Fibroblast of skin of back (primary cell): ENCODE measurements at places on chromosomes 4 and X.

DNA sequence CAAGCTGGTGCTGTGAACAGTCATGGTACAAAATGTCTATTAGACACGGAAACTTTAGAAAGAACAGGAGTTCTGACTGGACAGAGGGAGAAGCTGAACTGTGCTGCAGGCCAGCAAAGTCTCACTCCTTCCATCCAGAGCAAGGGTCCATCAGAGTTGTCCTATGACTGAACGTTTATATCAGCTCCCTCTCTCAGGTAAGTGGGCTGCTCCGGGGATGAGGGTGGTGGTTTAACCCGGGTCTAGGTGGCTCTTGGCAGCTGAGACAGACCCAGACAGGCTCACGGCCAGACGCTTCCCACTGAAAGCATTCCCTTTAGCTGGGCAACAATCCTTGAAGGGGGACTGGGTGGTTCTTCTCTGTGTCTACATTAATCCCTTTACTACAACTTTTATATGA is 385.0 kb upstream of the SMIM31 start:
- no peak for DNase-seq

DNA sequence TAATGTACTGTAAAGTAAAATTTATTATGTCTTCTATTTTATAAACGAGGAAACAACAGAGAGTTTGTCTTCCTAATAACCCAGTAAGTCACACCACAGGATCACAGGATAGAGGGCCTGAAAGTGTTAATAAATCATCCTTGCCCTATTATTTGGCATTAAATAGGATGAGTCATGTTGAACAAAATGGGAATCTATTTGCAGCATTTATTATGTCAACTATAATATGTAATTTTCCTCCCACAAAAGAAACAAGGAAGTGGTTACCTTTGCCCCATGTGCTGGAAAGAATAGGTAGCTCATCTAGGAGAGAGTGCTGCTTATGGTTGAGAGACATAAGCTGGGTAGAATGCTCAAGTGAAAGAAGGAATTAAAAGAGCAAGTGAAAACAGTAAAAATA is 237.6 kb upstream of the NDST3 start:
- no peak for DNase-seq

GRCh38 chrX:6930307-6930849 is 217.1 kb upstream of the STS start:
- no peak for DNase-seq

GRCh38 chrX:39675619-39676018 is 422.1 kb downstream of the BCOR start:
- peak; percentile 40 for DNase-seq

DNA sequence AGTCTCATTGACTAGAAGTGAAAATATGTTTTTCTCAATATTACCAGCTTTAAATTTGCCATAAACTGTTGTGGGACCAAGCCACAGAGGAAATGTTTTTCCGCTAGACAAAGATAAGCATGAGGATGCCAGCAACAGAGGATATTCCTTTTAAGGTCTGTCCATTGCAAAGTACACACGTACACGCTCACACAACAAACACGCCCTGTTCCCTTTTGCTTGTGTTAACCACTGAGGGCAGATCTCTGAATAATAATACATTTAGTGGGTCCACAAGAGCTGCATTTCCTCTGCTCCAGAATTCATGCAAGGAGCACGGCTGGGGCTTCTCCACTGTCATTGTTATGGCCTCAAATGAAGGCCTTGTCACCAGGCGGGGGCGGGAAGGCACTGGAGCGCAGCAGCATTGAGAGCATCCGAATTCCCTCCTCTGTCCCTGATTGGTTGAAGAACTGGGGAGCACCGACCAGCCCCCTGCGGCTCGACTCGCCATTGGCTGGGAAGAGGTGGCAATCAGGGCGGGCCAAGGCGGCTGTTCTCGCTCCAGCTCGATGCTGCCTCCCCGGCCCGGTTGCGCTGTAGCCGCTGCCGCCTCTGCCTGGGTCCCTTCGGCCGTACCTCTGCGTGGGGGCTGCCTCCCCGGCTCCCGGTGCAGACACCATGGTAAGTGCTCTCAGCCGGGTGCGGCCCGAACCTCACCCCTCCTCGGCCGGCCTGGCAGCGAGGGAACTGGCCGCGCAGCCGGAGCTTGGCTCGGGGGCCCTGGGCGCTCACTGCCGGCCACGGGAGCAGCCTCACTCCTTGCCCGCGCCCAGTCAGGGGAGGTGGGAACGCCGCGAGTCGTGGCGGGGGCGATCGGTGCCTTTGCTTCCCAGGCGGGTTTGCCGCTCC is at the start of gene GUCY1B1:
Gene GUCY1B1 (plus strand): TSS at position 541 of the 891 bp plus-strand sequence. CDS start 120 bp downstream, at position 661.
- peak; percentile 94 for DNase-seq

DNA sequence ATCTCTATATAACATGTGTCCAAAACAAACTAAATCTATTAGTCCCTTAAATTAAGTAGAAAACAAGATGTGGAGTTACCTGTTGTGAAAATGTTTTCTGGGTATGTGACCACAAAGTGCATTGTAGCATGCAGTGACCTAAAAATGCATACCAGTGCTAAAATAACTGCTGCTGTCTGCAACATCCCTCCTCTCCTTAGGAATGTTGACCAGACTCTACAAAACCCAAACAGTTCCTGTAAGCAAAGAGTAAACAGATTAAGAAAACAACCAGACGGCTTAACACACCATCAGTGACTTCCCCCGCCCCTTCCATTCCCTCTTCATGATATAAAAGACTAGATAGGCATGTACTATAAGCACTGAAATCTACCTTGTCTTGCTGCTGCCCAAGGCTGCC is 15.8 kb upstream of the RAB33B start:
- DNase-seq = no peak

DNA sequence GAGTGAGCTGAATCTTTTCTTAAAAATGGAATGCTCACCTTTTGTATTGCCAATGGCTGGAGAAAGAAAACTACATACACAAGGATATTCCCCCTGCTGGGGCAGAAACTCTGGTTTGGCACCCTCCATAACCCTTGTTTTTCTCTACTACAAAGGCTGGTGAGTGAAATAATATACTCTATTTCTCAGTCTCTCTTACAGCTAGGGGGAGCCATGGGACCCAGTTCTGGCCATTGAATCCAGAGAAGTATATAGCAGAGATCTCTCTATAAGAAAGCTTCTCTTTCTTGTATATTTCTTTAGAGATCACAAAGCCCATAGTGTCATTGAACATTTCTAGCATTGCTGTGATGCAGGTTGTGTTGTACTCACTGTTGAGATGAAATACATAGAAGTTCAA is 49.8 kb downstream of the SMPX start:
- DNase-seq = no peak

- DNase-seq = no peak
Observed at GRCh38 chr4:96092151-96092705, 252.3 kb downstream of the PDHA2 start.

- no peak for DNase-seq
Observed at GRCh38 chr4:78483811-78484210, 67.8 kb upstream of the ANXA3 start.

GRCh38 chr4:90419124-90419711 is 292.0 kb downstream of the CCSER1 start:
- DNase-seq = peak; percentile 47

DNA sequence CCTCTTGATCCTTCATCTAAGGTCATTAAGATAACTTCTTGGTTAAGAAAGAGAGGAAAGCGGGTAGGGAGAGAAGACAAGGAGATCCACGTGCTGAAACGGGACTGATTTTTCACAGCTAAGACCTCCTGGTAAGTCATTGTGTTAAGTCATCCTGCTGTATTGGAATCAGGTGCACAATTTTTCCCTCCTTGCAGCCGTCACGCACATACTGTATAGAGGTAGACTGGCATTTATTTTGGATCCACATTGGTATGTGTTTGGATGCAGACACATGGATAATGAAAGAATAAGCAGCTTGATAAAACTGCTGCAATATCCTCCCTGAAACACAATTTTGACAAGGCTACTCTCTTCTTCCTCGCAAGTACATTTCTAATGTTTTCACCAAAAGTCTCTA is 60.1 kb upstream of the NAP1L5 start:
- DNase-seq = no peak

- DNase-seq = peak; percentile 62
Observed at GRCh38 chrX:10636337-10636736, 16.0 kb upstream of the MID1 start.

DNA sequence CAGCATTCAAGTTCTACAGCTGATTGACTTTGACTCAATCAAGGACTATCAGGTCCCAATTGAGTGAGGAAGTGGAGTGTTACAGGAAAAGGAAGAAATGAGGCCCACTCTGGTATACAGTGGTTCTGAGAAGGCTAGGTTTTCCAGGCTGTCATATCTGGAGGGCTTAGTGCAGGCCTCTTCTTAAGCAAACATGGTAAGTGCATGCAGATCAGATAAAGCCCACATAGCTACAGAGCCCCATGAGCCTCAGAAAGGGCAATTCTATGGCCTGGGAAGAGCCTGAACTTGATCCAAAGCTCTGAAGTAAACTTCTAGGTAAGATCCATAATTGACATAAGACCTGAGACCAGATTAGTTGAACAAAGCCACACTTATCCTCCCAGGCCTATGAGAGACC is 29.0 kb upstream of the MAOA start:
- DNase-seq = no peak

- no peak for DNase-seq
Observed at GRCh38 chrX:9647431-9647830, 118.2 kb downstream of the GPR143 start.

DNA sequence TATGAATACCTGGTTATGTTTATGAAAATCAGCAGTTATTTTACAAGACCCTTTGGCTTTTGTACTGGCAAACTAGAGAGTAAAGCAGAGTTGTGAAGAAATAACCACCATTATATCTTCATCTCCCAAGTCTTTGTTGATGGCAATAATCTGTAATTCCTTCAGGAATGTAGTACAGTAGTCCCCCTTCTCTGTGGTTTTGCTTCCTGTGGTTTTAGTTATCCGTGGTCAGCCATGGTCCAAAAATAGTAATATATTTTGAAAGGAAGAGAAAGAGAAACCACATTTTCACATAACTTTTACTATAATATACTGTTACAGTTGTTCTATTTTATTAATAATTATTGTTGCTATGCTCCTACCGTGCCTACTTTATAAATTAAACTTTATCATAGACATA is 27.8 kb downstream of the BANK1 start:
- DNase-seq = peak; percentile 83

- no peak for DNase-seq
Observed at GRCh38 chr4:151555151-151555945, 146.4 kb downstream of the FHIP1A start.

DNA sequence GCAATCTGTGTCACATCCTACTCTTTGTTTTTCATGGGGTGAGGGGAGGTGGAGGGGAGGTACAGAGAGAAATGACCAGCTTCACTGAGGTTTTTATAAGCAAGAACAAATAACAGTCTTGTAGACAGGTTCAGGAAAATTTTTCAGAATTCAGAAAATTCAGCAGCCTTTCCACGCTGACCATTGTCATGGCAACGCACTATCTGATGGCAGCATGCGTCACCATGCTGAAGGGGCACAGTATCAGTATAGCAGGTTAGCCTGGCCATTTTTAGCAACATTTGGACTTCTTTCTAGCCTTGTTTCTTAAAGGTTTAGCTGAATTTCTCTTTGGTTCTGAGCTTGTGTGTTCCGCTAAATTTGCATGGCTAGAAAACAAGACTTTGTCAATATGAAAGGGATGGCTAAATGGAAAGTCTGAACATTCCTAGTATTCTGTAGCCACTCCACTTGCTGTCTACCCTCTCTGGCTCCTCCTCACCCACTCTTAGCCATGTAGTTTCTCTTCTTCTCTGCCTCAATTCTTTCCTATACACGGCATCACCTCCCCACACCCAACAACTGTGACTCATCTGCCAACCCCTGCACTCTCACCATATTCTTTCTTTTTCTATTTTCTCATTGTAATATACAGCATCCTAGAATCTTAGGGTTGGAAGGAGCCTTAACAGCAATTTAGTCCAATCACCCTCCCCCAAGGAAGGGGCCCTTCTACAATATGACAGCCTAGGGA is 42.7 kb upstream of the CITED1 start:
- no peak for DNase-seq

GRCh38 chr4:123520325-123520724 is 123.7 kb downstream of the SPRY1 start:
- DNase-seq = no peak

DNA sequence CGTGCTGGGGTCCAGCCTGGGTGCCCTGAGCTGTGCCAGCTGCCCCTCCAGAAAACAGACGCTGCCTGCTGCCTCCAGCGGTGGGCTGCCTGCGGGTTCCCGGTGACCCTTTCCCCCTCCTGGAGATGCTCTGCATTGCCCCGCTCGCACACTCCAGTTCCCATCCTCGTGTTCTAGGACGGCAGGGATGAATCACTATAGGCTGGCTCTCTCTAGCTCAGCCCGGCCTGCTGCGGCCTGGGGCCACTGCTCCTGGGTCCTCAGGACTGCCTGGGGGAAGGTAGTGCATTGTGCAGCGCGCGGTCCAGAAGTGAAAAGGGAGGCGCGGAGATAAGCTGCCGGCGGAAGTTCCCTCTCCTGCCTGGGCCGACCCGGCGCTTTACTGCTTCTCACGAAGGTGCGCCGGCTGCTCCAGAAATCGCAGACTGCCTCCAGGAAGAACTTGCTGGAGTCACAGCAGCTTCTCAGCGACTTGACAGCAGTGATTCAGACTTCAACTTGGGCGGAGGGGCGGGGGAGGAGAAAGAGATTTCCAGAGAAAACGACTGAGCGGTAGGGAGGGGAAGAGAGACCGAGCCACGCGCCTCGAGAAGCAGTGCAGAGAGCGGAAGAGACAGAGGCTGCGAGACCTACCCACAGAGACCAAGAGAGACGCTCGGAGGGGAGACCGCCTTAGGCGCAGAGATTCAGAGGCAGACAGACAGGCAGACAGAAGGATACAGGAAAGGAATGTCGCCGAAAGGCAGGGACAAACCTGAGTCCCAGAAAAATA is 6.7 kb upstream of the MSX1 start:
- DNase-seq = peak; percentile 84

DNA sequence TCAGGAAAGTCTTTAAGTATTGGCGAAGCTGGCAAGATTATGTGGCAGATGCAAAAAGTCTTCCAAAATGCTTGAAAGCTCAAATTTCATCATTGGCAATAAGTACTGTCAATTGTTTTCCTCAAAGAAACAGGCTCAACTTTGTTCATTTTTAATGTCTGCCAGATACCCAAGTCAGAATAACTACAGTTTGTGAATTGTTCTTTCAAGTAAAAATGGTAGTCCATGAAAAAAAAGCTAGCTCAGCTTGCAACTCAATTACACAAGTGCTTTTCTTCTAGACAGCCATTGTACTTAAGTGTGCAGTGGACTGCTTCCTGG is 70.5 kb downstream of the AFF1 start:
- no peak for DNase-seq

DNA sequence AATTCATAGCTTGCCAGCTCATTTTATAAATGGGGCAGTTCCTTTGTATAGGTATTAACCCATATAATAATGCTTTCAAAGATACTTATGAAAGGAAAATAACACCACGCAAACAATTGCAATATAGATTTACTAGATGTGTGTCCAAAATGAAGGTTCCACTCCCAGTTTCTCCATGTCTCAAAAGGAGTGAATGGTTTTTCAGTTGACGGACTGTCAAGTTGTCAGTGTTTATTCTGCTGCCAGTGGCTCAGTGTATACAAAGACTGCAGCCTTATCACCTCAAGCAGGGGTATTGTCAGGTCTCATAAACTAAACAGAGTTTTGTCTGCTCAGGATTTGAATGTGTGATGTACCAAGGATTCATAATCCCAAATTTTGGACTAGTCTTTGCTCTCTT is 585.3 kb upstream of the ATOH1 start:
- no peak for DNase-seq

GRCh38 chrX:148995661-148996060 is 495.2 kb downstream of the AFF2 start:
- no peak for DNase-seq
